ENCODE measurements at places on chromosomes 5 and 9. TPM values are rescaled to one million over a fixed set of nuclear protein-coding genes. Genes with fewer than 3 reads are reported as not detected.

POU5F2 gene
- total RNA-seq: 3.0 TPM

TPPP gene
- 0.84 TPM for total RNA-seq

PMPCA gene
- total RNA-seq: 36.6 TPM

IFNA2 gene
- total RNA-seq: 0.21 TPM

PCAT7 gene
- not detected for total RNA-seq

PLPP7 gene
- 0.52 TPM for total RNA-seq
